GM03348 (cell line): ENCODE measurements at places on chromosomes 5 and 9.

- no peak for DNase-seq
Measured at GRCh38 chr5:173613433-173614159, 2.9 kb downstream of the BOD1 start.

GRCh38 chr5:1706428-1706827, 93.2 kb downstream of the MRPL36 start:
- no peak for DNase-seq

GRCh38 chr9:132114102-132114707, 34.5 kb upstream of the MED27 start:
- peak; percentile 76 for DNase-seq

- peak; percentile 22 for DNase-seq
Measured at GRCh38 chr5:141512911-141513626, 24.2 kb downstream of the PCDHGC5 start.

- DNase-seq = peak; percentile 53
Measured at GRCh38 chr5:138752341-138752950, 779 bp upstream of the CTNNA1 start.

DNA sequence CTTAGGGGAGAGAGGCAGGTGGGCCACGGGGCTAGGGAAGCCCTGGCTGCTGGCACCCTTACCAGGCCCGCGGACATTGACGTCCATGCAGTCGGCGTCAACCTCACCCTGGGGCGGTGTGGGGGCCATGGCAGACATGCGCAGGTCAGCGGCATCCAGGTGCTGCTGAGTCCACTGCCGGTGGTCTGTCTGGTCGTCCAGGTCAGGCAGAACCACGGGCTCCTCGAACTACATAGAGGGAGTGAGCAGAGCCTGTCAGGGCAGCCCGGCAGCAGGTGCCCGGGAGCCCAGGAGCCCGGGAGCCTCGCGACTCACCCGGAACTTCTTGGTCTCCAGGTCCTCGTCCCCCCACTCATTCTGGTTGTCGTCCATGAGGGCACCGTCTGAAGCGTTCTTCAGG, 18.8 kb upstream of the SEC16A start:
- no peak for DNase-seq

DNA sequence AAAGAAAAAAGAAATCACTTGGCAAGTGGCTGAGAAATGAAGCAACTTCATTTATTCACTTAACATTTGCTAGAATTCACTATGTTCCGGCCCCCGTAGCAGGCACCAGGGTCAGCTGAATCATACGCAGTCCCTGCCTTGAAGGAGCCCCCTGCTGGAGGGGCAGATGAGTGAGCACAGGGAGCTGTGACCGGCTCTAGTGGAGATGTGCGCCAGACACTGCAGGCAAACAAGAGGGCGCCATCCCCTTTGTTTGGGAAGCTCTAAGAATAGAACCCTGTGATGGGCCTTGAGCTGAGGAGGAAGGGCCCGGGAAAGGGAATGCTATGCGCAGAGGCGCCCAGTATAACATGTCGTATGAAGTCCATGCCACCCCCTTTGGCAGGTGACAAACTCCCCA, 20.2 kb upstream of the RPL26L1 start:
- DNase-seq = peak; percentile 36

GRCh38 chr5:67549947-67550346, 353.3 kb upstream of the CD180 start:
- DNase-seq = no peak

DNA sequence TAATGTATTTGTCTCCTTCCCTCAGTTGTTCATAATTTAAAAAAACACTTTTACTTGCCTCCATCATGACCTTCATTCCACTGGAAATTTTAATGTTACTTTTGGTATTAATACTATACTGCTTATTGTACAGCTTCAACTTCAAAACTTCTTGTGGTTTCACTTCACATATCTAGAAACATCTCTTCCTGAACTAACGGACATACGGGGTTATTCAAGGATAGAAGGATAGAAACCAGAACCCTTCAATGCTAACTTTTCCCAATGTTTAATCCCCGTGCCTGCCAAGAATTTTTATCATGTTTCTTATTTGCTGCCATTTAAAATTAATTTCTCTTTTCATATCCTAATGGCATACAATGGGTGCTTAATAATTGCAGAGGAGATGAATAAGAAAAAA, 36.3 kb upstream of the SETD9 start:
- no peak for DNase-seq

DNA sequence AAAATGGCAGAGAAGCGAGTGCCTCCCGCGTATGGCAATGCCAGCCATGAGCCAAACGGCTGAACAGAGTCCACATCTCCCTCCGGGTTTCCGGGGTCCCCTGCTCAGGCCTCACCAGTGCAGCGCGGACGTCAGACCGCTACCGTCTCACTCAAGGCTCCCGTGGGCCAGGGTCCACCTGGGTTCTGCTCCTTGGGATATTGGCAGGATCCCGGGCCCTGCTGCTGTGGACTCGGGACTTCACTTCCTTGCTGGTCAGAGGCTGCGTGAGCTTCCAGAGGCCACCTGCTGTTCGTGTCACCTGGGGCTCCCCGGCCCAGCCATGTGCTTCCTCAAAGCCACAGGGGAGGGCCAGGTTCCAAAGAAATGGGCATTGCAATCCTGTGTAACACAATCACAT, 38.4 kb upstream of the CLPTM1L start:
- no peak for DNase-seq

- peak; percentile 47 for DNase-seq
Measured at GRCh38 chr5:37738057-37738691, 101.7 kb downstream of the GDNF start.

GRCh38 chr9:112569186-112569585, 82.6 kb downstream of the KIAA1958 start:
- DNase-seq = peak; percentile 75

DNA sequence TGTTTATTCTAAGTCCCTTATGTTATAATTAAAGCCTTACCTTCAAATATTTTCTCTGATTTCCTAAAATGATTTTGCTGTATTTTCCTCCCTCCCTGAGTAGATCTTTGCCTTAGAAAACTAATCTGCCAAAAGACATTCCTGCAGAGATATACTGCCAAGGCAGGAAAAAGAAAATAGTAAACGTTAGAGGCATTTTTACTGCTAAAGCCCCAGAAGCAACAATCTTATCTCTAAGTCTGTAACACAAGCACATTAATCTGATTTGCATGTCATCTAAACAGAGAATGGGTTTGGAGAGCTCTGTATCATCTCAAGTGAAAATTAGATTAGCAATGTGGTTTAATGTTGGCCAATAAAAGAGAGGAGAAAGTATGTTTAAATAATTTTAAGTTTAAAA, 847.7 kb downstream of the MAT2B start:
- DNase-seq = no peak

DNA sequence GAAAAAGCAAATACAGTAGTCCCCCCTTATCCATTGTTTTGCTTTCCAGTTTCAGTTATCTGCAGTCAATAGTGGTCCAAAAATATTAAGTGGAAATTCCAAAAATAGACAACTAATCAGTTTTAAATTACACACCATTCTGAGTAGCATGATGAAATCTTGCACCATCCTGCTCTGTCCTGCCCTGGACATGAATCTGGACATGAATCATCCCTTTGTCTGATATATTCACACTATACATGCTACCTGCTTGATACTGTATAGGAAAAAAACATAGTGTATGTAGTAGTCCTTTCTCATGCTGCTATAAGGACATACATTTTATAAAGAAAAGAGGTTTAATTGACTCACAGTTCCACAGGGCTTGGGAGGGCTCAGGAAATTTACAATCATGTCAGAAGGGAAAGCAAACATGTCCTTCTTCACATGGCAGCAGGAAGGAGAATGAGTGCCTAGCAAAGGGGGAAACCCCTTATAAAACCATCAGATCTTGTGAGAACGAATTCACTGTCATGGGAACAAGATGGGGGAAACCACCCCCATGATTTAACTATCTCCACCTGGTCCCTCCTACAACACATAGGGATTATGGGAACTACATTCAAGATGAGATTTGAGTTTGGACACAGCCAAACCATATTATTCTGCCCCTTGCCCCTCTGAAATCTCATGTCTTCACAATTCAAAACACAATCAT, 153.9 kb downstream of the ARRDC3 start:
- DNase-seq = no peak

DNA sequence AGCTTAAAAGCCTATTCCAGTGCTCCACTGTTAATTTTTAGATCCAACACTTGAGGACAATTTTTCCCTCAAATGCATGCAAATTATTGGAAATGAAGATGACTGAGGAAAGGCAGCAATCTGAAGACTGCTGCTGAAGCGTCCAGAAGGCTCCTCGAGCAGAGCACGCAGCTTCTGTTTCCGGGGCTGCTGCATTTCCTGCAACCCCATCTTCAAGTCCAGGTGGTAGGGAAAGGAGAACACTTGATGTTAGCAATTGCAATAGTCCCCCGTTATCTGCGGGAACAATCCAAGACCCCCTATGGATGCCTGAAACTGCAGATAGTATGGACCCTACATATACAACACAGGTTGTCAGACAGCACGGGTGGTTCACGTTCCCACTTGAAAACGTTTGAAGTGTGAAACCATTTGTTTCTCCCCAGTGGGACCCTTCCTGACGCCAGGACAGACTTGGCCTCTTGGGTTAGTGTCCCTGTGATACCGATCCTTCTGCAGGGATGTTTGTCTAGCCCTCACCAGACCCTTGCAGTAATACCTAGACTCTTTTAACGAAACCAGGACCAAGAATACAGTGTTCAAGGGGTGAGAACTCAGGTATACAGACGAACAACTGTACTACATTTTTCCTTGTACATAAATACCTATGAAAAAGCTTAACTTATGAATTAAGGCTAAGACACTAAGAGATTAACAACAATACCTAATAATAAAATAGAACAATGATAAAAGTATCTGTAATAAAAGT, 152.3 kb downstream of the HSD17B3 start:
- no peak for DNase-seq

DNA sequence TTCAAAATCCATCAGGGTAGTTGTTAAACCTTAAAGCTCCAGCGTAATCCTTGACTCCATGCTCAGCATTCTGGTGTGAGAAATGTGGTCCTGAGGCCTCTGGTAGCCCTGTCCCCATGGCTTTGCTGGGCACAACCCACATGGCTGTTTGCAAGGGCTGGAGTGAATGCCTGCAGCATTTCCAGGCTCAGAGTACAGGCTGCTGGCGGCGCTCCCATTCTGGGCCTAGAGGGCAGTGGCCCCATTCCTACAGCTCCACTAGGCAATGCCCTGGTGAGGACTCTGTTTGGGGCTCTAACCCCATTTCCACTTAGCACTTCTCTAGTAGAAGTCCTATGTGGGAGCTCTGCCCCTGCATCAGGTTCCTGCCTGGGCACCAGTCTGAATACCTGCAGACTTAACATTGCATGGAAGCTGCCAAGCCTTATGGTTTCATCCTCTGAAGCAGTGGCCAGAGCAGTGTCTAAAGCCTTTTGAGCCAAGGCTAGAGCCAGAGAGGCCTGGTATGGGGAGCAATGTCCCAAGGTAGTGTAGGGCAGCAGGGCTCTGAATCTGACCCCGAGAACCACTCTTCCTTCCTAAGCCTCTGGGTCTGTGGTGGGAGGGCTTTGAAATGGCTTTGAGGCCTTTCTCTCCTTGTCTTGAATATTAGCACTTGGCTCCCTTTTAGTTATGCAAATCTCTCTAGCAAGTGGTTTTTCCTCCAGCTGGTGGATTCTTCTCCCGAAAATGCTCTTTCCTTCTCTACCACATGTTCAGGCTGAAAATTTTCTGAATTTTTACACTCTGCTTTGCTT, 5.8 kb upstream of the ALDH1A1 start:
- DNase-seq = no peak

DNA sequence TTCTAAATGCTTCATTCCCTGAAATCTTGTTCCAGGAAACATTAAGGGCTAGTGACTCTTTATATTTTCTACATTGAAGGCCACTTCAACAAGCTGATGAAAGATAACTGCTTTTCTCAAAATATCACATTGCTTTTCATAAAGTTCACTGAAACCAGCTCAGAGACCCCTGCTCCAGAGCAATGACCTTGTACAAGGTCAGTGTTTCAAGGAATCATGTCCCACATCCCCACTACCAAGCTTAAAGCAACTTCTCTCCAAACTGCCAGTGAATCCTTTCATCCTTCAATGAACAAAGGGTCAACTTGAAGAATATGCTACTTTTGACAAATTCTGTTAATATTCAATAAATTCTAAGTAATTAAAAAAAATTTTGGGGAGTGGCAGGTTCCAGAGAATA, 12.0 kb upstream of the SPATA24 start:
- no peak for DNase-seq

DNA sequence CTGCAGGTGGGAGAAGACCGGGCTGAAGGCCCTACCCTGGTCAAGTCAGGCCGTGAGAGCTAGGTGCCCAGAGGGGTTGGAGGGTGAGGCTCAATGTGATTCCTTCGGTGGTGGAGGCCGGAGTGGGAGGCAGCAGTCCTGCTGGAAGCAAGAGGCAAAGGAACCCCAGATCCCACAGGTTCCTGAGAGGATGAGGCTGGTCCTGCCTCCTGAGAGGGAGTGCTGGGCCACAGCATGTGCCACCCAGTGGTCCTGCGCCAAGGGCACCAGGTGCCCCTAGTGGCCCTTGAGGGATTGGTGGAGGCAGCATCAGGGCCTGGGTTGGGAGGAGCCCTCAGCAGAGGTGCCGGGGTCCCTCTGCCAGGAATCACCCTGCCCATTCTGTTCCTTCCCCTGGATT, 59.1 kb downstream of the BARX1 start:
- peak; percentile 2 for DNase-seq

DNA sequence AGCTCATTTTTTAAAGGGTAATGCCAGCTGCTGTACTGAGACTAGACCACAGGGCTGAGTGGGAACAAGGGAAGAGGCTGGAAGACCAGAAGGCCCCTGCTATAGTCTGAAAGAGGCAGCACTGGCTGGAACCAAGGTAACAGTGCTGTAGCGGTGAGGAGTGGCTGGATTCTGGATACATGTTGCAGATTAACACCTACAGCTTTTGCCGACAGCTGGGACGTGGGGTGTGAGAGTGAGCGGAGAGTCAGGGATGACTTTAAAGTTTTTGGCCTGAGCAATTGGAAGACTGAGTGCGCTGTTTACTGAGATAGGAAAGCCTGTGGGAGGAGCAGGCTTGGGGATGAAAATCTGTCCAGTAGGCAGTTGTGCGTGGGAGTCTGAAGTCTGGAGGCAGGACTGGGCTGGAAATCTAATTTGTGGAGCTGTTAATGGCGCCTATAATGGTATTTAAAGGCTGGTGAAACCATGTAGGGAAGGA, 26.5 kb downstream of the AQP7 start:
- no peak for DNase-seq

GRCh38 chr9:89367726-89368437, 49.6 kb downstream of the SECISBP2 start:
- DNase-seq = no peak

- no peak for DNase-seq
Measured at GRCh38 chr5:90248640-90249039, 160.9 kb downstream of the CETN3 start.

- no peak for DNase-seq
Measured at GRCh38 chr9:130110166-130110565, 56.5 kb downstream of the GPR107 start.

DNA sequence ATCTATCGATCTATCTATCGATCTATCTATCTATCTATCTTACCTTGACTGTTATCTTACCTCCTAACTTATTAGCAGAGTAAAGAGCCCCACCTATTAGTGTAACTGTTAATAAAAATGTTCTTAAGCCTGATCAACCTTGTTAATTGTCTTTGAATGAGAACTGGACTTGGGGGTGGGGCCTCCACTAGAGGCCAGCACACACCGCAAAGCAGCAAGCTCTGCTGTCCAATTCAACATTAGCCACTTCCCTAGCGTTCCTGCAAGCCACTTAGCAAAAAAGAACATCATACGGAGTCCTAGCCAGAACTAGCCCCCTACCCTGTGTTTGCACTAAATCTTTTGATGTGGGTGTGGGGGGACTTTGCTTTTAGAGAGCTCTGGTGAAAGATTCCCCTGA, 515.8 kb downstream of the KDM4C start:
- DNase-seq = peak; percentile 52

GRCh38 chr5:17289681-17290539, 72.5 kb downstream of the BASP1 start:
- no peak for DNase-seq
